HCT116 (cell line): ENCODE measurements at places on chromosomes 3 and 15.

GRCh38 chr15:92631721-92632120 is 23.9 kb downstream of the FAM174B start:
- peaks cover under 1% of the 10 kb centered on the region; the same call in 1 of the 2 replicates for H3K4me1 ChIP-seq
- no peaks in the 10 kb centered on the region for H3K36me3 ChIP-seq
- no peak overlapping the region for H3K27ac ChIP-seq

GRCh38 chr3:123392368-123392767 is 56.5 kb downstream of the ADCY5 start:
- H3K4me3 ChIP-seq: no peak overlapping the region
- H3K4me1 ChIP-seq: no peaks in the 10 kb centered on the region
- H3K27ac ChIP-seq: no peak overlapping the region
- peaks cover 4% of the 10 kb centered on the region; the same call in 1 of the 2 replicates for H3K27me3 ChIP-seq

DNA sequence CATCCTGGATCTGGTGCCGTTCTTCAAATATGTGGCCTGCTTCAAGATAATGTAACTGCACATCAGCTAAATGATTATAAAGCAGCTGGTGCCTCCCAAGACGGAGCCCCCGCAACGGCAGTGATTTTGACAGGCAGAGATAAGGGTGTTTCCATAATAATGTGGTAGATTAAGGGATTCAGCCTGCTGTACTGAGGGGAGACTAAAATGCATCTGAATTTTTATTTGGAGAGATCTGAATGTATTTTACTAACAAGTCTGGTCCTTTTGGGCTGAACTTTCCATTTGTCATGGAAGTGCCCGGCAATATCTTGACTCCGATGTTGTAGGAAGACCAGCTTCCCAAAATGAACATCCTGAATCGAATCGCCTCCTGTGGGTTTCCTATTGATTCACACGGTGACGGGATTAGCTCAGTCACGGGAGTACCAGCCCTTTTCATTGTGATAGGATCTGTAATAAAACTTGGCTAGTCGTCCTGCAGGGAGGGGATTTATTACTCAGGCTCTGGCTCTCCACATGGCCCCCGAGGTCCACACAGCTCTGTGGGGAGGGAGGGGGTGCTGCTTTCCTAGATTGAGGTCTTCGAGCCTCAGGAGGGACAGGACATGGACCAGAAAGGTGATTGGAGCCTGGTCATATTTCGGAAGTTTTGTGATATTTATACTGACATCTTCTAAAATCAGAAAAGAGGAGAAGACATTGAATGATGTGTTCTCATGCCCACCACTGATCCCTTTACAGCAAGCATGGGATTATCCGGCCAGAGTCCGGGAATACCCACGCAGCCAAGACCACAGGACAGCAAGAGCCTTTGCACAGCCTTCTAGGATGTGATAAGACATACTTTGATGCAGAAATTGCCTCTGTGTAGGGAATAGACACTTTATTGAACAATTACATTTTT is 2.5 kb upstream of the PCSK6 start:
- no peak for DNase-seq
- peaks cover 6% of the 10 kb centered on the region; the same call in 1 of the 2 replicates for H3K4me1 ChIP-seq
- no peak overlapping the region for H3K4me3 ChIP-seq
- no peaks in the 10 kb centered on the region for H3K36me3 ChIP-seq
- no peak overlapping the region for H3K27ac ChIP-seq
- H3K27me3 ChIP-seq: 0 out of 2 replicates have a peak, but pooled peaks cover 3% of the 10 kb centered on the region

- no peak overlapping the region for H3K4me3 ChIP-seq
- H3K36me3 ChIP-seq: no peaks in the 10 kb centered on the region
- no peaks in the 10 kb centered on the region for H3K4me1 ChIP-seq
- H3K27me3 ChIP-seq: no peaks in the 10 kb centered on the region
Observed at GRCh38 chr3:110307065-110307809, 764.4 kb upstream of the NECTIN3 start.

GRCh38 chr15:66724732-66725463 is 22.9 kb downstream of the SMAD6 start:
- peaks cover 67% of the 10 kb centered on the region for H3K4me1 ChIP-seq
- H3K4me3 ChIP-seq: no peak overlapping the region
- no peaks in the 10 kb centered on the region for H3K27me3 ChIP-seq
- H3K36me3 ChIP-seq: no peaks in the 10 kb centered on the region

GRCh38 chr3:127404221-127405009 is 116.6 kb upstream of the PRR20G start:
- H3K4me3 ChIP-seq: no peak overlapping the region
- H3K27me3 ChIP-seq: no peaks in the 10 kb centered on the region
- H3K27ac ChIP-seq: no peak overlapping the region
- H3K36me3 ChIP-seq: no peaks in the 10 kb centered on the region
